ENCODE measurements at places on chromosomes 1 and 21. TPM values are rescaled to one million over a fixed set of nuclear protein-coding genes. Genes with fewer than 3 reads are reported as not detected.
A peak's percentile ranks its signal among the peaks of the same experiment; 100 is the strongest.

DNA sequence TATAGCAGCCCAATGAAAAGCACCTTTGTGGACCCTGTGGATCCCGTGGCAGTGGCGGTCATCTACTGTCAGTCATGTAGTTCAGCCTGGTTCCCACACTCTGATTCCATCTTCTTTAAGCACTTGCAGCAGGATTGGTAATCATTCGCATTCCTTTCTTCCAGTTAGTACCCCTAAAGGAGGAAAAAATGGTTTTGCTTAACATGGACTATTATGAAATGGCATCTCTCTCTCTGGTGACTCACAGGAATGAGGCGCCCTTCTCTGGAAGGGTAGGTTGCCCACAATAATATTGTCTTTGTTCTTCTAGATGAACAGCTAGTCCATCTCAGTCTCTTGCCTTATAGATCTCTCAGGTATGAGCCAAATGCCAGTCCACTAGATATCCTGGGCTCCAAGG is 127.9 kb upstream of the MROH9 start:
- no peak for DNase-seq
- H3K27ac ChIP-seq: no peak overlapping the region
- no peaks in the 10 kb centered on the region for H3K4me1 ChIP-seq
- no peaks in the 10 kb centered on the region for H3K36me3 ChIP-seq
- H3K4me3 ChIP-seq: no peak overlapping the region

DNA sequence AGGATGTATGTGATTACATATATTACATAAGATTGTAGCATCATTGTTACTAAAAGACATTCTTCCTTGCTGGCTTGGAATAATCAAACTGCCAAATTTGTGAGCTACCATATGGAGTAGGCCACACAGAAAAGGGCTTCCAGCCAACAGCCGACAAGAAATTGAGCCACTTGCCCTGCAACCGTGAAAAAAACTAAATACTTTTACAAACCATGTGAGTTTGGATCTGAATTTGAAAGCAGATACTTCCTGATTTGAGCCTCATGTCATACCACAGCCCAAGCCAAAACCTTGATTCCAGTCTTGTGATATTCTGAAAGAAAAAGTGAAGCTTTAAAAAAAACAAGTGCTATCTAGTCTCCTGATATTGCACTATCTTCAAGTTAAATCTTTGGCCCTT is 55.6 kb upstream of the PRMT6 start:
- H3K36me3 ChIP-seq: no peaks in the 10 kb centered on the region
- no peak overlapping the region for H3K27ac ChIP-seq
- H3K4me3 ChIP-seq: no peak overlapping the region
- DNase-seq: no peak

DNA sequence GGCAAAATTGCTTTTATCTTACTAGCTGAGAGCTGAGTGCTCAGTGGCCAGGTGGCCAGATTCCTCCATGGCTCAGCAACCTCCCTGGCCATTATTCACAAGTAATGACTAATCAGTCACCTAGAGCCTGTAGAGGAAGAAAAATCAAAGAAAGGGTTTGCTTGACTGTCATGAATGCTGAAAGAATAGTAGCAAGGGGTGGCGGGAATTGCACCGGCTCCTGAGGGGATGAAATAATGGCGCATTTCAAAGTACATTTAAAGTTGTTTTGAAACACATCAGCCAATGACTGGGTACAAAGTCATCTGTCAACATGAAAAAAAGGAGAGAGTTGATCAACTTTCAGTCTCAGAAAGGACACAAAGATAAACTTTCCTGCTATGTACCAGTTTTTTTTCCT is 99.5 kb downstream of the OMA1 start:
- H3K4me3 ChIP-seq: no peak overlapping the region
- no peak overlapping the region for H3K27ac ChIP-seq
- peaks cover 4% of the 10 kb centered on the region for H3K27me3 ChIP-seq

- no peak for DNase-seq
- no peak overlapping the region for H3K4me3 ChIP-seq
- no peak overlapping the region for H3K27ac ChIP-seq
- peaks cover 6% of the 10 kb centered on the region for H3K36me3 ChIP-seq
- no peaks in the 10 kb centered on the region for H3K27me3 ChIP-seq
Observed at GRCh38 chr1:107702946-107703571, 261.9 kb downstream of the VAV3 start.

- H3K36me3 ChIP-seq: peaks cover 7% of the 10 kb centered on the region
- DNase-seq: no peak
- H3K4me1 ChIP-seq: peaks cover 3% of the 10 kb centered on the region
- H3K4me3 ChIP-seq: no peak overlapping the region
- H3K27me3 ChIP-seq: peaks cover 49% of the 10 kb centered on the region
- no peak overlapping the region for H3K27ac ChIP-seq
Observed at GRCh38 chr1:116113615-116114014, 2.4 kb downstream of the MAB21L3 start.

DNA sequence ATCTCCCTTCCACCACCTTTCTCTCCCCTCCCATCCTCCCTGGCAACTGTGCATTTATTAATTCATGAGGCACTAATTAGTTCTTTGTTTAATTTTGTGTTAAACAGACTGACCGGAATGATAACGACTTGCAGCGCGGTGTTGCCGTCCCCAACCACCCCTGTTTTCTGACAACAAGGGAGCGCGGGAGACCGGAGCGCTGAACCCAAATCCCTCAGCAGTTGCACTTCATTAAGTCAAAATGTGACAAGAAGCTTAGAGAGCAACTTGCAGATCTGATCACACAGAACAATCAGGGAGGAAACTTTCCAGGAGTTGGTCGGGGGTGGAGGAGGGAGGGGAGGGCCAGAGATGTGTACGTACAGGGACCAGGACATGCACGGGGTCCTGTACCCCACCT is 89.2 kb downstream of the CASZ1 start:
- no peak for DNase-seq
- H3K27me3 ChIP-seq: peaks cover 4% of the 10 kb centered on the region
- no peak overlapping the region for H3K4me3 ChIP-seq
- no peak overlapping the region for H3K27ac ChIP-seq
- no peaks in the 10 kb centered on the region for H3K4me1 ChIP-seq
- H3K36me3 ChIP-seq: no peaks in the 10 kb centered on the region

- peaks cover 47% of the 10 kb centered on the region for H3K4me1 ChIP-seq
- H3K27me3 ChIP-seq: no peaks in the 10 kb centered on the region
- H3K4me3 ChIP-seq: peak within 1 kb of the TSS; percentile 91
- DNase-seq: peak; percentile 74
- peak within 1 kb of the TSS; percentile 97 for H3K27ac ChIP-seq
- H3K36me3 ChIP-seq: peaks cover 3% of the 10 kb centered on the region
Observed at GRCh38 chr1:151839457-151840403, at the start of gene C2CD4D. TSS of gene C2CD4D (minus strand) at chr1:151839820. CDS start at chr1:151838989, 831 bp downstream.

DNA sequence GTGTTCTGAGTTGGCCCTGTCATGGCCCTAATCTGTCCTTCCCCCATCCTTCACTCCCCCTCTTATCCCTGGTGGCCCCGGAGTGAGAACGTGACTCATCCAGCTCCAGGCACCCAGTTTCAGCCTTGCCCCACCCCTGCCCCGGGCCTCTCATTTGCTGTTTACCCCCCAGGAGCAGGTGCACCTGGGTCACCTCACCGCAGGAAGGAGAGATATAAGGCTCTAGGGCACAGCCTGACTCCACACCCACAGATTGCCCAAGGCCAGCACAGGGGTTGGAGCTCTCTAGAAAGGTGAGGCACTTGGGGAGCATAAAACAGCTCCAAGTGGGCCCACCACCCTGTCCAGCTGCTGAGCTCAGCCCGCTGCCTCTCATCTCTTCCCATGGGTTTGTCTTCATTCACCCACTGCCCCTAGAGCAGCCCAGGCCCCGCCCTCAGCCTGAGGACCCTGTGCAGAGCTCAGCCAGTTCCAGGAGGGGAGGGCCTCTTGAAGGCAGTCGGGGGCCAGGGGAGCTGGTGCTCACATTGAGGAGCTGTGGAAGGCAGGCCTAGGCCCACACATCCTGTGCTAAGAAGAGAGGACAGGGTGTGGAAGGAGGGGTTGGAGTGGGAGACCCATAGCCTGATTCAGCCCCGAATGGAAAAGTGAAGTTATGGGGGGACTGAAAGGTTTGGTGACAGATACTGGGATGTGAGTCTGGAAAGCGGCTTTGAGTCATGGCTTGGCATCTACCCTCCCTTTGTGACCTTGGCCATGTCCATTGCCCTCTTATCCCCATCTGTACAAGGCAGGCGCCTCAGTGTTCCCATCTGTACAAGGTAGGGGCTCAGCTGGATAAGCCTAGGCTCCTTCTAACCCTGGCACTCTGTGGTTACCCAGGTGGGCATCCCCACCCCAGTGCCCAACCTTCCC is 16.1 kb upstream of the GPR37L1 start:
- H3K4me3 ChIP-seq: no peak overlapping the region
- H3K36me3 ChIP-seq: no peaks in the 10 kb centered on the region
- peaks cover 15% of the 10 kb centered on the region for H3K27me3 ChIP-seq

DNA sequence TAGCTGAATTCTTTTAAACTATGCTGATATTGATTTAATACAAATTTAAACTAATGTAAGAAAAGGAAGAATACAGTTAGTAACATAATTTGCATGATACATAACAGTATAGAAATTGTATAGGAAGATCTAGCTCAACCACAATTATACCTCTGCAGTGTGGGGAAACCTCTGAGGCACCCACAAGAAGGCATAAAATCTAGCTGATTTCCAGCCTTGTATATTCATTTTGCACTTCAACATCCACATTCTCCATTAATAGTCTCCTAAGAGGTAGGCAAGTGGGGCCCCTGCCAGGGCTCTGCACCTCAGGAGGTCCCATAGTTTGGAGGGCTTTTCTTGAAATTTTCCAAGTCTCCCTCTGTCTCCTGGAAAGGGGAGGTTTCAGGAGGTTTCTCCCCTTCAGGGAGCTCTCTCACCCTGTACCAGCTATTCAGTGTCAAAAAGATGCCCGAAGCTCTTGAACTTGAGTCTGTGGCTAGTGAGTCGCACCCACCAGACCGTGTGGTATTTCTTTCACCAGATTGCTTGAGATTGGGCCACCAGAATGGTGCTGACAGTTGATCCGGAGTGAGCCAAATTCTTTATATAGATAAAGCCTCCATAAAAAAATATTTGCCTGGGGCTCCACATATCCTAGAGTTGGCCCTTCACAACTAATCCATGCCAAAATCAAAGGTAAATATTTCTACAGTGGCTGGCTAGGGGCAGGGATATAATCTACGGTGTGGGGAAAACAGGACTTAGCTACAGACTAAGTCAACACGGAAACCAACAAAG is 108.2 kb downstream of the TIAM1 start:
- H3K27me3 ChIP-seq: no peaks in the 10 kb centered on the region
- H3K27ac ChIP-seq: peak overlapping the region; percentile 67
- DNase-seq: no peak
- H3K36me3 ChIP-seq: peaks cover 6% of the 10 kb centered on the region

GRCh38 chr1:217343907-217344306 is 287.0 kb downstream of the GPATCH2 start:
- no peak overlapping the region for H3K4me3 ChIP-seq
- no peak overlapping the region for H3K27ac ChIP-seq
- H3K36me3 ChIP-seq: no peaks in the 10 kb centered on the region
- no peaks in the 10 kb centered on the region for H3K4me1 ChIP-seq
- no peaks in the 10 kb centered on the region for H3K27me3 ChIP-seq

DNA sequence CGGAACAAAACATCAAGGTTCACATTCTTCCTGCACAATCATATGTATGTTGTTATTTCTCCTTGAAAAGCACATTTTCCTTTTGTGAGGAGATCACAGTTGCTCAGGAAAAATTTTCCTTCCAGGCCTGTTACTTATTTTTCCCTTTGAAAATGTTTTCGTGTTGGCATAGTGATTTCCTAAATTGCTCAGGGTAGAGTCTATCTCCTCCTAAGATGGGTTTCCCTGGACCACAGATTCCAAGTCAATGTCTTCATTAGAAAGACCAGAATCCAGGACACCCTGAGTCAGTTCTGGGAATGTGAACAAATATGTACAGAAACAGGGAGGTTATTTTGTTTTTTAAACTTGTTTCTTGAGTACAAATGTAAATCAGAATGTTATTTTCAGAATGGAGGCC is 94.3 kb upstream of the C1orf105 start:
- no peaks in the 10 kb centered on the region for H3K27me3 ChIP-seq
- no peaks in the 10 kb centered on the region for H3K4me1 ChIP-seq
- DNase-seq: no peak
- no peak overlapping the region for H3K4me3 ChIP-seq
- no peak overlapping the region for H3K27ac ChIP-seq

The C1orf21 gene
- total RNA-seq: 0.78 TPM

The AQP10 gene
- 0.42 TPM for total RNA-seq

The PGLYRP4 gene
- total RNA-seq: not detected

The SCAF4 gene
- 53.8 TPM for total RNA-seq

The SPRR2G gene
- total RNA-seq: not detected

Data from T-helper 17 cell (primary cell).